ENCODE measurements at places on chromosomes 1 and 21.
A peak's percentile ranks its signal among the peaks of the same experiment; 100 is the strongest.

DNA sequence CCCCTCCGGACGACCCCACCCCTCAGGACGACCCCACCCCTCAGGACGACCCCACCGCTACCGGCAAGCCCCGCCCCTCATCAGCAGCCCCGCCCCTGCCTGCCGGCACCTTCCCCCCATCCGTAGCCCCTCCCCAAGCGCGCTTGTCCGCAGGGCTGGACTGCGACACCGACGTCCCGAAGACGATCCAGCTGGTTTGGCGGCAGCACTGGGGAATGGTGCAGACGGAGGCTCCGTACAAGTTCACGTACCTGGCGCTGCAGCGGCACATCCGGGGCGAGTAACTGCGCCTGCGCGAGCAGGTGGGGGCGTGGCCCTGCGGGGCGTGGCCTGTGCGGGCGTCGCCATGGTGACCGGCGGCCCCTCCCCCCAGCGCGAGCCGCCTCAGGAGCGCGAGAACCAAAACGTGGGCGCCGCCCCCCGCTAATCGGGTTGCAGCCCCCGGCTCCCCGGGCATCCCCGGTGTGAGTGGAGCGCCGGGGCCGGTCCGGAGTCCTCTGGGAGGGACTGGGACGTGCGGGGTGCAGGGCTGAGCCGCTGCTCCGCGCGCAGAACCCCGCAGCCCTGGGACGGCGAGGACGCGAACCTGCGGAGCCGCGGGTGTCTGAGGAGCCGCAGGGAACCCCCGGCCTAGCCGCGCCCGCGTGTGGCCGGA, 4.9 kb downstream of the RNF223 start:
- no peak overlapping the region for H3K27ac ChIP-seq
- peaks cover 15% of the 10 kb centered on the region for H3K4me1 ChIP-seq
- H3K27me3 ChIP-seq = no peaks in the 10 kb centered on the region
- DNase-seq = no peak
- H3K4me3 ChIP-seq = peak overlapping the region; percentile 33
- no peaks in the 10 kb centered on the region for H3K36me3 ChIP-seq

GRCh38 chr1:55717111-55717510, 501.9 kb upstream of the USP24 start:
- no peaks in the 10 kb centered on the region for H3K27me3 ChIP-seq
- peaks cover 19% of the 10 kb centered on the region for H3K4me1 ChIP-seq
- H3K27ac ChIP-seq = no peak overlapping the region
- H3K36me3 ChIP-seq = no peaks in the 10 kb centered on the region
- DNase-seq = no peak

GRCh38 chr21:45364468-45365185, 40.3 kb upstream of the COL18A1 start:
- H3K27me3 ChIP-seq = no peaks in the 10 kb centered on the region
- no peak overlapping the region for H3K4me3 ChIP-seq
- peaks cover 16% of the 10 kb centered on the region for H3K4me1 ChIP-seq
- DNase-seq = no peak
- peak overlapping the region; percentile 93 for H3K27ac ChIP-seq

- peaks cover 10% of the 10 kb centered on the region for H3K4me1 ChIP-seq
- H3K27me3 ChIP-seq = no peaks in the 10 kb centered on the region
- DNase-seq = no peak
- no peak overlapping the region for H3K4me3 ChIP-seq
- H3K27ac ChIP-seq = no peak overlapping the region
- H3K36me3 ChIP-seq = no peaks in the 10 kb centered on the region
Observed at GRCh38 chr1:219092206-219092605, 81.5 kb upstream of the LYPLAL1 start.

DNA sequence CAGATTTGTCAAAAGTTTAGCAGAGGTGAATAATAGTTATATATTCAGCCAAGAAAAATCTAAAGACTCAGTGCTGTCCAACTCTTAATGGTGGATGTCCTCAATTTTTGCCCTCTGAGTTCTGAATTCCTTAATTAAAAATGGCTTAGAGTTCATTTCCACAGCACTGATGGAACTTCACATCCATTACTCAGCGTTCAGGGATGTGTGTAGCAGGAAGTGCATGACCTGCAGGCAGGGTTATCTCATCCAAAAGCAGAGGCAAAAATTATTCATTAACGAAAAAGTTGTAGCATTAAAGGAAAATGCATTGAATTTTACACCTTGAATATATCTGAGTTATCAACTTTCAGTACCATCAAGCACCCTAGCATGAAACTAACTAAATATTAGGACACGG, 96.7 kb downstream of the ZP4 start:
- H3K4me1 ChIP-seq = peaks cover 3% of the 10 kb centered on the region
- no peak overlapping the region for H3K4me3 ChIP-seq
- H3K27me3 ChIP-seq = no peaks in the 10 kb centered on the region
- H3K36me3 ChIP-seq = no peaks in the 10 kb centered on the region

DNA sequence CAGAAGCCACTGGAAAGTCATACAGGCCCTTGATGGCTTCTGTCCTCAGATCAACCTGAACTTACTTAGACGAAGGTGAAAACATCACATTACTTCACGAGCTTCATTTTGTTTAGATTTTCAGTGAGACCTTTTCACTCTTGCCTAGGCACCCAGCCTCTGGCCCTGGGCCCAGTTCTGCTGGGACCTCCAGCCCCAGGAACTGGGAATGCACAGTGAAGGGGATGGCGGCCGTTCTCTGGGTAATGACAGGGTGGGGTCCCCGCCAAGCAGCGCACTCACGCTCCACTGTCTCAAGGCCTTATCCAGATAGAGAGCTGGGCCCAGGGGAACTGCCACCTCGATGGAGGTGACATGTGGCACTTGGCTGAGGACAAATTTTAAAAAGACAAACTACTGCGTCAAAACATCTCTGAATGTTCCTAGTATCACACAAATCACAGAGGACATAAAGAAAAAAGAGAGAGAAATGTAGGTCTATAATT, 54.8 kb downstream of the NPHP4 start:
- no peaks in the 10 kb centered on the region for H3K27me3 ChIP-seq
- no peak overlapping the region for H3K4me3 ChIP-seq
- DNase-seq = no peak
- no peaks in the 10 kb centered on the region for H3K4me1 ChIP-seq

DNA sequence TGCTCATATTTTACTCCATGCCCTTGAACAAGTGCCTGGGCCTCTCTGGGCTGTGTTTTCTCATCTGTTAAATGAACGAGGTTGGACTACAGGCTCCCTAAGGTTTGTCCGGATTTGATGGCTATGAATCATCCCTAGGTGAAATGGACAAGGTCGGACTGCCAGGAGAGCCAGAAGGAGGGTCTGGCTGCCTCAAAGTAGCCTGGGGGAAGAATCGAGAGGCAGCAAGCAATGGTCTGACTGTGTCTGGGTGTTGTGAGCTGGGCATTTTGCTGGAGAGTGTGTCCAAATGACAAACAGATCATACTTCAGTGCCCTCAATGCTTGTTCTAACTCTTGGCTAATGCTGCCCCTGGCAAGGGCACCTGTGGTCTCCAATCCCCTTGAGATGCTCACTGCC, 730.9 kb downstream of the PTPRU start:
- H3K4me1 ChIP-seq = no peaks in the 10 kb centered on the region
- no peak overlapping the region for H3K4me3 ChIP-seq
- no peak overlapping the region for H3K27ac ChIP-seq
- DNase-seq = no peak
- no peaks in the 10 kb centered on the region for H3K36me3 ChIP-seq
- no peaks in the 10 kb centered on the region for H3K27me3 ChIP-seq

- no peaks in the 10 kb centered on the region for H3K27me3 ChIP-seq
- H3K4me3 ChIP-seq = no peak overlapping the region
- no peak overlapping the region for H3K27ac ChIP-seq
- H3K4me1 ChIP-seq = no peaks in the 10 kb centered on the region
Observed at GRCh38 chr1:10680487-10680886, 116.0 kb downstream of the CASZ1 start.

GRCh38 chr1:68585351-68585750, 88.5 kb upstream of the DEPDC1 start:
- no peak for DNase-seq
- no peak overlapping the region for H3K27ac ChIP-seq
- H3K27me3 ChIP-seq = no peaks in the 10 kb centered on the region

Data from RWPE2 (cell line).